ENCODE measurements at places on chromosomes 2 and 18.

DNA sequence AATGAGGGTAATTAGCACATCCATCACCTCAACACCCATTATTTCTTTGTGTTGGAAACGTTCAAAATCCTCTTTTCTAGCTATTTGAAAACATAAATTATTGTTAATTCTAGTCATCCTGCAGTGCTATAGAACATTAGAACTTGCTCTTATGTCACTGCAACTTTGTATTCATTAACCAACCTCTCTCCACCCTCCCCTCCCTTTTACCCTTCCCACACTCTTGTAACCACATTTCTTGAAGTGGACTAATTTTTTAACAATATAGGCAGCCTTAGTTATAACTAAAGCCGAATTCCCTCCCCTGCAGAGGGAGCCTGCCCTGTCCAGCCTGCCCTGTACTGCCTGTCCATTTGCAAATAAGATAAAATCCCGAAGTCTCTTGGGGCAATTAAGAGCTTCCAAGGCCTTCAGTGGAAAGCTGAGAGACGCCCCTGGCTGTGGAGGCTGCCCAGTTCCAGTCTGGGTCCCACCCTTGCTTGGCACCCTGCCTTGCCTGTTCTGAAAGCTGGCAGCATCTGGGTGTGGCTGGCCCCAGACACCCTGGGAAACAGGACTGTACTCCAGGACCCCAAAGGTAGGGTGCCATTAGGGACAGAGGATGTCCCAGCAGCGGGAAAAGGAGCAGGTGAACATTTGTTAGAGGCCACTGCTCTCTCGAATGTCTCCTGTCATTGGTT is 65.1 kb downstream of the MEX3C start:
- DNase-seq: no peak

DNA sequence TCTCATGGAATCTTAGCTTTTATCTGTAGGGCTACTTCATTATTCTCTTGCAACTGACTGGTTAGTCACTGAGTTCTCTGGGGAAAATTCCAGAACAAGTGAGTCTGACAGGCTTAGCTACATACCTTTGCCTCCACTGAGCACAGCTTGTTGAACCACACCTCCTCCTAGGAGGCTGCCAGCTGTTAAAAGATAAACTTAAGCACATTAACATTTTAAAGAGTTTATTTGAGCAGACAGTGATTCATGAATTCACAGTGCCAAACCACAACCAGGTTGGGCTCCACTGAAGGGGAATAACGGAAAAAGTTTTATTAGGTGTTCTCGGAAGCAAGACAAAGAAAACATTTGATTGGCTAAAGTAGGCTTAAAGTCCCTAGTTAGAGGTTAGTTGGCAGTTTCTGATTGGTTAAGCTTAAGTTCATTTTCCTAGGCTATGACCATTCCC is 12.5 kb upstream of the SLC38A11 start:
- DNase-seq: peak; percentile 23

DNA sequence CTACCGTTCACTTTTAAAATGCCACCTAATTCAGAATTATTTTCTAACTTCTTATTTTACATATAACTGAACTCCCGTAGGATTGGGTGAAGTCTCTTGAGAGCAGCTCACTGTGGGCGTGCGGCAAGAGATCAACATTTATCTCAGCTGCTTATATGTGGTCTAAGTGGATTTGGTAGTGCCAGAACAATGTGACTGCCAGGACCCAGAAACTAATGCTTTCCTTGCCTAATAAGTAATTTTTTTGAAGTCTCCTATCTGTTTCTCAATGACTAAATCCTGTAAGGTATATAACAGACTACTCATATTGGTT is 11.2 kb upstream of the NFE2L2 start:
- DNase-seq: no peak

DNA sequence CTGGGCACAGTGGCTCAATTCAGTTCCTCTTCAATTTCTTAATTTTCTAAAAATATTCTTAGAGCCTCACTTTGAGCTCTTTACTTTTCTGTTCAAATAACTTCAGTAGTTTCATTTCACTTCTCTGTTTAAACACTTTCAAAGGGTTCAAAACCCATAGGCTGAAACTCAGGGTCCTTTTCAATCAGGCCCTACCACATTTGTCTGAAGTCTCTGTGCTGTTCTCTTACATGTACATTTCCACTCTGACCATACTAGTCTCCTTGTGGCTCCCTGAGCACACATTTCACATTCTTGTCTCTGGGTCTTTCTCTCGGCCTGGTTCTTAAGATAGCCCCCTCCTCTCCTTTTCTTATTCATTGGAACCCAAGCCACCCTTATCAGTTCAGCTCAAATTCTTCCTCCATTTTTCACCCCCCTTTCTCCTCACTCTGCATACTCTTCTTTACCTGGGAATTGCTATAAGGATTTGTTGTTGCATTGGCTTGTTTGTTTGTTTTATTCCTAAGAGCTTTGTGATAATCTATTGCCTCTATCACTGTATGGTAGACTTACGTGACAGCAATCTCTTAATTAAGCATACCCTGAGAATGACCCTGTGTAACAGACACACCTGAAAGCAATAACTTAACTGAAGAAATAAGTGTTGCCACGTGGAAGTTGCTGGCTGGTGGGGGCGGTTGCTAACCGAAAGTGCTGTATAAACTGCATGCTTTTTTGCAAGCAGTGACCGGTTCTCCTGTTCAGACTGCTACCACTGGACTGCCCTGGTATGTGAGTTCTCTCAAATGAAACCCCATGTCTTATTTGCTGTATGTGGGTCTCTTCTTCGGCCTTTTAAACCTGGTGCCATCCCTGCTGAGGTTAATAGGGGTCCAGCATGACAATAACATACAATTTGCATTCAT is 27.7 kb upstream of the ACADL start:
- peak; percentile 8 for DNase-seq

GRCh38 chr18:37299471-37300304 is 265.9 kb downstream of the CELF4 start:
- DNase-seq: peak; percentile 63

DNA sequence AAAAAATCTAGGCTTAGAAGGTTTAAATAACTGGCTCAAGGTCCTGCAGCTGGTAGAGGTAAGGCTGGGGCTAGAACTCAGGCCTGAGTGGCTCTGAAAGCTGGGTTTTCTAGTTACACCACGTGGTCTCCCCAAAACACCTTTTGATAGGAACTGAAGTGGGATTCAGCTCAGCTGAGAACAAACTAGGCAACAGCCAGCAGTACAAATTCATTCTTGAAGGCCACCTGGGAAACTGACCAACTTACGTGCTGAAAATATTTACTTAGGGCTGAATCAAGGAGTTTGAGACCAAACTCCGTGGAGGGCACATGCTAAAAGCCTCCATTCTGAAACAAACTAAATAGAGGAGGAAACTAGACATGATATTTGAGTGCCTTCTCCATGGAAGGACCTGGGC is 67.2 kb downstream of the AOX1 start:
- DNase-seq: no peak

GRCh38 chr18:69752737-69753380 is 194.8 kb downstream of the CD226 start:
- DNase-seq: no peak

- no peak for DNase-seq
These were observed 178.2 kb upstream of the RASGRP3 start for GRCh38 chr2:33298233-33298632.
